ENCODE measurements at places on chromosomes 4 and X. TPM values are rescaled to one million over a fixed set of nuclear protein-coding genes. Genes with fewer than 3 reads are reported as not detected.

DNA sequence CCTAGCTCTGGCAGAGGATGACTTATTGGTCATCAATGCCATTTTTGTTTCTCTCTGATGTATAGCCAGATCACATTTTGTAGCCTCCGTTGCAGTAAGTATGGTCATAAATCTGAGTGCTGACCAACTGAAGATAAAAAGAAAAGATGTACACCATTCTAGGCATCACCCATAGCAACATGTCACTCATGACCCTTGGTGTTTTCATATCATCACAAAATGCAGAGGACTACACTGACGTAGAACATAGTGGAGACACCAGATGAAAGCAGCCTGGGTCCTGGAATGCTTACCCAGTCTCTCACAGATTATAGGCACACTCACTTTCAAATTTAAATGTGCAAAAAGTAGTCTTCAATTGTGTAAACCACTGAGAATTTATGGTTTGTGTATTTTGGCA lies 172.8 kb downstream of the PDHA2 start:
- no peak for DNase-seq

- DNase-seq: no peak
Measured at GRCh38 chrX:11789809-11790208, 31.8 kb downstream of the MSL3 start.

DNA sequence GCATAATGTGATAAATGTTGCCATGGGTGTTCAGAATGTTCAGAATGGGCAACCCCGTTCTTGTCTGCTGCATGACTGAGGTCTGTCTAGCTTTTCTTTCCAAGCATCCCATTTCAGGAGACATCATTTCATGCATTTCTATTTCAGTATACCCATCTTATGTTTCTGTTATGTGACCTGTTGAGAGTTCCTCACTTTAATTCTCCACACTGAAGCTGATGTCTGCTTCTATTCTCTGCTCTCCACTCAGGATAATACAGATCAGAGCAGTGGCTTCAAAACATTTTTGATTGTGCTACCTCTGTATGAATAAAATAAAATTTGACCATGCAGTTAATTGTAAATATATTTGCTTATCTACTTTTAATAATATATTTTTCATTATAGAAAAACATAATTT lies 398.6 kb downstream of the ARHGAP24 start:
- no peak for DNase-seq

Gene CXXC4
- total RNA-seq: 2.4 TPM

GRCh38 chr4:79886557-79886956 lies 186.5 kb downstream of the ANTXR2 start:
- DNase-seq: no peak

- no peak for DNase-seq
Measured at GRCh38 chr4:18934197-18934596, 912.6 kb upstream of the LCORL start.

Data from uterus (tissue), 4 donors.